Aortic smooth muscle cell (primary cell): ENCODE measurements at places on chromosomes 2 and 18. TPM values are rescaled to one million over a fixed set of nuclear protein-coding genes. Genes with fewer than 3 reads are reported as not detected.

The CXCR1 gene
- not detected in 2 replicates for total RNA-seq

The NBAS gene
- 86.4 and 88.1 TPM in 2 replicates for total RNA-seq

The CAD gene
- total RNA-seq, result 20.6 and 26.8 TPM in 2 replicates

The C1QL2 gene
- total RNA-seq, result not detected in 2 replicates

The STARD6 gene
- total RNA-seq, result 0.44 and 0.53 TPM in 2 replicates

The TMEM37 gene
- 0.13 TPM in 1 of 2 replicates, not detected in the other for total RNA-seq

The CDH7 gene
- not detected in 2 replicates for total RNA-seq

The MC5R gene
- total RNA-seq, result not detected in 2 replicates

The NEURL3 gene
- not detected in 2 replicates for total RNA-seq

The CREG2 gene
- 0.37 and 1.1 TPM in 2 replicates for total RNA-seq
